ENCODE measurements at places on chromosomes 3 and 15. TPM values are rescaled to one million over a fixed set of nuclear protein-coding genes. Genes with fewer than 3 reads are reported as not detected.

- no peaks in the 10 kb centered on the region for H3K36me3 ChIP-seq
- peak overlapping the region; percentile 24 for H3K4me3 ChIP-seq
- H3K4me1 ChIP-seq, result peaks cover 48% of the 10 kb centered on the region
- H3K27ac ChIP-seq, result no peak overlapping the region
- DNase-seq, result no peak
Observed at GRCh38 chr3:101936419-101937356, 87.4 kb downstream of the NFKBIZ start.

- no peak overlapping the region for H3K4me3 ChIP-seq
- no peaks in the 10 kb centered on the region for H3K4me1 ChIP-seq
- no peaks in the 10 kb centered on the region for H3K36me3 ChIP-seq
- H3K27me3 ChIP-seq, result no peaks in the 10 kb centered on the region
- no peak for DNase-seq
- no peak overlapping the region for H3K27ac ChIP-seq
Observed at GRCh38 chr15:71103102-71103676, 12.1 kb upstream of the THSD4 start.

FBXW12 gene
- not detected for total RNA-seq

- no peak overlapping the region for H3K27ac ChIP-seq
- H3K27me3 ChIP-seq, result no peaks in the 10 kb centered on the region
- no peaks in the 10 kb centered on the region for H3K36me3 ChIP-seq
- DNase-seq, result peak; percentile 85
Observed at GRCh38 chr15:75029378-75030022, 6.1 kb downstream of the PPCDC start.

GRCh38 chr3:19901918-19902317 is 32.1 kb downstream of the EFHB start:
- DNase-seq, result no peak
- H3K36me3 ChIP-seq, result no peaks in the 10 kb centered on the region
- no peaks in the 10 kb centered on the region for H3K27me3 ChIP-seq
- H3K27ac ChIP-seq, result no peak overlapping the region

GRCh38 chr15:71811036-71811736 is 832 bp downstream of the NR2E3 start:
- H3K27ac ChIP-seq, result no peak overlapping the region
- H3K27me3 ChIP-seq, result no peaks in the 10 kb centered on the region
- no peak overlapping the region for H3K4me3 ChIP-seq
- no peak for DNase-seq
- no peaks in the 10 kb centered on the region for H3K4me1 ChIP-seq

DNA sequence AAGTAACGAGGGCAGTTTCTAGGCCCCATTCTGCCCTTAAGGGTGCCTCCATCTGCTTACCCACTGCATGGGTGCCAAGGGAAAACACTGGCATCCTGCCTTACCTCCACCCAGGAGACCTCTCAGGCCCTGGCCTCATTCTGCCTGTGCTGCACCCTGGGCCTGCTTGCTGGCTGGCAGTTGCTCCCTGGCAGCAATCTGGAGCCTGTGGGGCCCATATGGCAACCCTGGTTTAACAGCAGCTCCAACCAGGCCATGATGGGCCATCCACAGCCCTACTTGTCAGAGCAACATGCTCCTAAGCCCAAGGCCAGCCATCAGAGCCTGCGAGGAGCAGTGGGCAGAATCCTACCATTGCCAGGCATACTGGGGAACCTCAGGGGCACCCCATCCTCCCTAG is 3.7 kb downstream of the C3orf18 start:
- no peak overlapping the region for H3K4me3 ChIP-seq

- DNase-seq, result no peak
- no peak overlapping the region for H3K4me3 ChIP-seq
- no peaks in the 10 kb centered on the region for H3K27me3 ChIP-seq
- no peak overlapping the region for H3K27ac ChIP-seq
Observed at GRCh38 chr3:157311633-157312375, 124.8 kb upstream of the PTX3 start.

- H3K27ac ChIP-seq, result no peak overlapping the region
- DNase-seq, result no peak
- no peaks in the 10 kb centered on the region for H3K27me3 ChIP-seq
- no peaks in the 10 kb centered on the region for H3K4me1 ChIP-seq
Observed at GRCh38 chr3:169131690-169132464, 531.6 kb downstream of the MECOM start.

DNA sequence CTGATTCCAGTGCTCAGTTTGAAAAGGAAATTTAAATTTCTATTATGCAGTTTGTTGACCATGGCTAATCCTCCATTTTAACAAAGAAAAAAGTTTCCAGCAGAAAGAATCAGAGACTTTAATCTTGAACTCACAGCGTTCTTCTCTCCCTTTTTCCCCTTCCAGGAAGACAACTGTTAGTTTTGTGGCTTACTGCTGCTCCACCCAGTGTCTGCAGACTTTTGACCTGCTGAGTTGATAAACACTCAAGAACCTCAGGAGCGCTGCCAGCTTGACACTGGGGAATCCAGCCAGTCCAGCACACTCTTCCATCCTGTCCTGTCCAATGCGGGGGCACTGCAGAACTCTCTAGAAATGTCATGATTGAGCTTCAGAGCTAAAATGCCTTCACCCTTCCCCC is 134.6 kb downstream of the LRRC28 start:
- peaks cover 18% of the 10 kb centered on the region for H3K4me1 ChIP-seq
- H3K4me3 ChIP-seq, result no peak overlapping the region
- DNase-seq, result no peak
- H3K27ac ChIP-seq, result no peak overlapping the region

- H3K36me3 ChIP-seq, result no peaks in the 10 kb centered on the region
- H3K4me1 ChIP-seq, result no peaks in the 10 kb centered on the region
- peaks cover 4% of the 10 kb centered on the region for H3K27me3 ChIP-seq
- no peak overlapping the region for H3K4me3 ChIP-seq
- no peak for DNase-seq
- no peak overlapping the region for H3K27ac ChIP-seq
Observed at GRCh38 chr3:12428126-12428525, 56.2 kb upstream of the TSEN2 start.

- H3K27ac ChIP-seq, result no peak overlapping the region
- no peaks in the 10 kb centered on the region for H3K36me3 ChIP-seq
- no peak for DNase-seq
- H3K4me3 ChIP-seq, result no peak overlapping the region
- no peaks in the 10 kb centered on the region for H3K4me1 ChIP-seq
Observed at GRCh38 chr15:101441696-101442095, 47.8 kb downstream of the PCSK6 start.

NTRK3 gene
- 0.29 TPM for total RNA-seq

- H3K27ac ChIP-seq, result no peak overlapping the region
- H3K4me1 ChIP-seq, result no peaks in the 10 kb centered on the region
- no peaks in the 10 kb centered on the region for H3K36me3 ChIP-seq
- H3K27me3 ChIP-seq, result no peaks in the 10 kb centered on the region
- DNase-seq, result no peak
- no peak overlapping the region for H3K4me3 ChIP-seq
Observed at GRCh38 chr15:35481992-35482391, 64.0 kb downstream of the DPH6 start.

DNA sequence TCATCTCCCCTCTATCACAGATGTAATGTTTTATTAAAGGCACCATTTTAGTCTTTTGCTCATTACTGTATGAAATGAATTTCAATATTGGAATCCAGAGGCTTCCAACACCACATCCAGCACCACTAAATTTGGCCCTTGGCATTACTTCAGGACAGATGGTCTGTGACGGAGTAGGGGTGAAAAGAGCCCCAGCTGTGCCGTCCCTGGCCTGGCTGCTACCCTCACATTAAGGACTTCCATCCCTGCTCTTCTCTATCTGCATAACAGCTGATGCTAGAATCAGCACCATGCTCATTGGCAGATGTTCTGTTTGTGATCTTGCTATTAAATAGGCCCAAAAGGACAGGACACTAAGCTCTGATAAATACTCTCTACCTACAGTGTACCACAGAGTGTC is 152.9 kb downstream of the IL1RAP start:
- H3K27ac ChIP-seq, result no peak overlapping the region
- H3K4me1 ChIP-seq, result no peaks in the 10 kb centered on the region
- H3K27me3 ChIP-seq, result no peaks in the 10 kb centered on the region
- H3K4me3 ChIP-seq, result no peak overlapping the region
- DNase-seq, result no peak

ASTE1 gene
- total RNA-seq, result 13.7 TPM

GRCh38 chr3:196756732-196757131 is 17.1 kb downstream of the PAK2 start:
- no peak overlapping the region for H3K27ac ChIP-seq
- H3K4me3 ChIP-seq, result no peak overlapping the region
- DNase-seq, result no peak
- H3K4me1 ChIP-seq, result no peaks in the 10 kb centered on the region
- H3K36me3 ChIP-seq, result peaks cover 12% of the 10 kb centered on the region
- no peaks in the 10 kb centered on the region for H3K27me3 ChIP-seq

ELP6 gene
- total RNA-seq, result 45.7 TPM

SERINC4 gene
- 0.26 TPM for total RNA-seq

WDR49 gene
- total RNA-seq, result 0.35 TPM

DNA sequence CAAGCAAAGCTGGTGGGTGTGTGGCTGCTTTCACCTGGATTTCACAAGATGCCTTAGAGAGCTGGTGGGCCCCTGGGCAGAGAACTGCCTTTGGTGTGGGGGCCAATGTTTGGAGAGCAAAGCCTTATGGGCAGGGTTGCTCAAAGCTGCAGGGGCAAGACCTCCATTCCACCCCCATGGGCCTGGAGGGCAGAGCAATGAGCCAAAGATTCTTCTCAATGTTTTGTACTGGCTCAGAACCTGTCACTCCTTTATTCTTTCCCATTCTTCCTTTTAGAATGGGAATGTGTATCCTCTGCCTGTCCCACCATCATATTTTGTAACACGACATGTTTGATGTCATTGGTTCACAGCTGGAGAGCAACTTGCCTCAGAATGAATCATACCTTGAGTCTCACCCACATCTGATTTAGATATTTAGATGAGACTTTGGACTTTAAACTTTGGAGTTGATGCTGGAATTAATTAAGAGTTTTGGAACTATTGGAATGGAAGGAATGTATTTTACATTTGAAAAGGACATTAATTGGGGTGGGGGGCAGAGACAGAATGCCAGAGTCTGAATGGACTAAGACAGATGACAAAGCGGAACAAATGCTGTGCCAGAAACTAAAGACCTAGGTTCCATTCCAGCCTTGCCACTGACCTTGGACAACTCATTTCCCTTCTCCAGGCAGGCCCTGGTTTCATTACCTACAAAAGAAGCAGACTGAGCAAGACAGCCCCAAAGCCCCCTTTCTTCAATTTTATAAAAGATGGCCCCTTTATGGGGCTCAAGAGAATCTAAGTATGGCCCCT is 72.9 kb downstream of the DAPK2 start:
- H3K27me3 ChIP-seq, result no peaks in the 10 kb centered on the region
- H3K27ac ChIP-seq, result no peak overlapping the region
- DNase-seq, result no peak
- H3K36me3 ChIP-seq, result no peaks in the 10 kb centered on the region
- H3K4me1 ChIP-seq, result peaks cover 29% of the 10 kb centered on the region
- H3K4me3 ChIP-seq, result no peak overlapping the region

RNF7 gene
- total RNA-seq, result 67.4 TPM

GREM1 gene
- not detected for total RNA-seq

DNA sequence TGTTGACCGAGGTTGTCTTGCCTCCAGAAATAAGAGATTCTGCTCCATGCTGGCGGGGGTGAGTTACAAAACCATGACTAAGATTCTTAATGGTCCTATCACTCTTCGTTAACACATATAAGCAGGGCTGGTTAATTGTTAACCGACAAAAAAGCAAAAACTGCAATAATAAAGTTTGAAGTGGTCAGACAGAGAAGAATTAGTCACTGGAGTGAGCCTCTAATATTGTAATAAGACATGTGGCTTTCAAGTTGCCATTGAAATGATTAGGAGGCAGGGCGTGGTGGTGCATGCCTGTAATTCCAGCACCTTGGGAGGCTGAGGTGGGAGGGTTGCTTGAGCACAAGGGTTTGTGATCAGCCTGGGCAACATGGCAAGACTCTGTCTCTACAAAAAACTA is 78.4 kb upstream of the NR2F2 start:
- no peaks in the 10 kb centered on the region for H3K36me3 ChIP-seq
- no peaks in the 10 kb centered on the region for H3K4me1 ChIP-seq
- H3K27me3 ChIP-seq, result no peaks in the 10 kb centered on the region
- no peak overlapping the region for H3K4me3 ChIP-seq
- DNase-seq, result no peak

DUOXA1 gene
- not detected for total RNA-seq

DNA sequence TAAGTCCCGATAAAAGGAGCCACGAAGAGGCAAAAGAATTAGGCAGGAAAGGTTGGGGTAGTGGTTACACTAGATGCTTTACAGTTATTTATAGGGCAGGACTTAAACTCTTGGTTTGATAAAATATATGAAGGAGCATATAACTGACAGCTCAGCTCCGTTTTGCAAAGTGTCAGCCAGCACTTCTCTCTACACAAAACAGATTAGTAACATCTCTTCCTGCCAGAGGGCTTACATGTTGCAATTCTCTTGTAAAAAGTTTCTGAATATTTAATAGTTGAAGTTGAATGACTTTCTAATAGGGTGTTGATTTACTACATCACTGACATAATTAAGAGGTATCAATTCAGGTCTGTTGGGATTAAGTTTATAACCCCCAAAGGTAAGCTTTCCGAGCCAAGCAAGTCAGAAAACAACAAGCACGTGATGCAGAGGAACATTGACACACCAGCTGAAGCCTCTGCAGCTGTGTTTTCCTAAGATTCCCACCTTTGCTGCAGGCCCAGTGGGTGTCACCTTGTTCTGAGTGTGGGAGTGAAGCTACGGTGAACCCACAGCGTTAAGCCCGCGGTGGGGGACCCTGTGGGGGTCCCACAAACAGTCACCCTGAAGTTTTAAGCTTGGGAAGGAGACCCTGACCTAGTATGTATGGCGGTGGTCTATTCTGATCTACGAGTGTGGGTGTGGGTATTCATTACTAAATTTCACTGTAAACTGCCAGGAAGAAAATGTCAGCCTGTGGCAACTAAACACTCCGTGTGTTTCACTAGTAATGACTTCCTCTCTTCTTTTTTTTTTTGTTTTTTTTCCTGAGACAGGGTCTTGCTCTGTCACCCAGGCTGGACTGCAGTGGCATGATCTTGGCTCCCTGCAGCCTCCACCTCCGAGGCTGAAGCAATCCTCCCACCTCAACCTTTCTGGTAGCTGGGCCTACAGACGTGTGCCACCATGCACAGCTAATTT is 22.0 kb upstream of the ATP13A3 start:
- H3K4me3 ChIP-seq, result no peak overlapping the region
- DNase-seq, result no peak
- H3K27me3 ChIP-seq, result no peaks in the 10 kb centered on the region
- no peaks in the 10 kb centered on the region for H3K36me3 ChIP-seq
- no peak overlapping the region for H3K27ac ChIP-seq

DNA sequence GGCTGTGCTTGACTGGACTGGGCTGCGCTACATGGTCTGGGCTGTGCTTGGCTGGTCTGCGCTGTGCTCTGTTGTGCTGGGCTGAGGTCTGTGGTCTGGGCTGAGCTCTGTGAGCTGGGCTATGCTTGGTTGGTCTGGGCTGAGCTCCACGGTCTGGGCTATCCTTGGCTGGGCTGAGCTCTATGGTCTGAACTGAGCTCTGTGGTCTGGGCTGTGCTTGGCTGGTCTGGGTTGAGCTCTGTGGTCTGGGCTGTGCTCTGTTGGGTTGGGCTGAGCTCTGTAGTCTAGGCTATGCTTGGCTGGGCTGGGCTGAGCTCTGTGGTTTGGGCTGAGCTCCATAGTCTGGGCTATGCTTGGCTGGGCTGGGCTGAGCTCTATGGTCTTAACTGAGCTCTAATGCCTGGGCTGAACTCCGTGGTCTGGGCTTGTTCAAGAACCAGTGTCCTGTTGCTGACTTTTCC is 92.0 kb downstream of the PLXNA1 start:
- H3K36me3 ChIP-seq, result no peaks in the 10 kb centered on the region
- no peaks in the 10 kb centered on the region for H3K4me1 ChIP-seq
- H3K4me3 ChIP-seq, result no peak overlapping the region
- no peak for DNase-seq
- H3K27ac ChIP-seq, result no peak overlapping the region
- no peaks in the 10 kb centered on the region for H3K27me3 ChIP-seq
